Kidney capillary endothelial cell (primary cell): ENCODE measurements at places on chromosomes 2 and 18.
A peak's percentile ranks its signal among the peaks of the same experiment; 100 is the strongest.

GRCh38 chr2:204604061-204604460, 58.8 kb downstream of the PARD3B start:
- DNase-seq, result no peak

DNA sequence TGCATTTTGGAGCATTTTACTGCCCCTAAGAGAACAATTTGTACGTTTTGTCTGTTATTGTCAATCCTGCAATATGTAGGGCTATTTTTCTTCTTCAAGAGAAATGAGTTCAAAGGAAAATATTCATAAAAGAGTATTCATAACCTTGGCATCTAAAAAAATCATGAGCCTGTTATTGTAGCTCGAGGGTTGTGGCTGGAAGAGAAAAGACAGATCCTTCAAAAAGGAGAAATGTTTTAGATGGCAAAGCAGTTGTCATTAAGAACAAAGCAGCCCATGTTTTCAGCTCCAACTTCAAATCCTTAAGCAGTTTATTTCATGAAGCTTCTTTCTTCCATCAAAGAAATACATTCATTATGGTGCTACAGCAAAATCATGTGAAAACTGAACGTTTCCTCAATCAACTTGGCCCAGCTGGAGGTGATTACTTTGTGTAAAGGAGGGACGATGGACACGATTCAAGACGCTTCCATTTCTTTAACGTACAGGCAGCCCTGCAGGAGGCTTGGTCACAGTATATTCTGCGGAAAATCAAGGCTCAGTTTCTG, 31.4 kb downstream of the QPCT start:
- no peak for DNase-seq

GRCh38 chr2:21891191-21891590, 767.4 kb downstream of the TDRD15 start:
- no peak for DNase-seq

GRCh38 chr2:41576423-41576822, 471.4 kb upstream of the PKDCC start:
- no peak for DNase-seq

DNA sequence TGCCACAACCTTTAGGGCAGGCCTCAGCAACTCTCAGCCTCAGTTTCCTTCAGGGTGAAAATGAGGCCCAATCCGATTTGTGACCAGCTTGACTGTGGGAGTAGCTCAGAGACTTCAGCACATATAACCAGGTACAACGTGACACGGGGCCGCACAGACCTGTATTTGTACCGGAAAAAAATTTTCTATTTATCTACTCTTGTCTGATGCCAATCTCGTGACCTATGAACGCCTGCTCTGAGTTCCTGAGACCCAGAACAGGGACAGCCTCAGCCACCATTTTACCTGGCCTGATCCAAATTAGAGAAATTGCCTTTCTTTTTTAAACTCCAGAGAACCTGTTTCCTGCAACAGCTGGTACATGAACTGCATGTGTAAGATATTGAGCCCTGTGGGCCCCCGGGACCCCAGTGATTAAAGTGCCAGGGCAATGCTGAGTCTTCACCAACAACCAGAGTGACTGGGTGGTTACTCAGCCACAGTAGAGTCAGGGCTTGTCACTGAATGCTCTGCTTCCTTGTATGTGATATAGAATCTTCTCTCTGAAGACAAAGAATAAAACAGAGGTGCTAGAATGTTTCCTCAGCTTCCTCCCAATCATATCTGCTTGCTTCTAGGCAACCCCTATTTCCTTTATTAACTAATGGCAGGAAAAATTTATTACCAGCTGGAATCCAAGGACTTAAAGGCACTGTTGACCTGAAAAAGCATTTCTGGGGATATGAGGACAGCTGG, 47.8 kb upstream of the FZD7 start:
- DNase-seq, result no peak

- DNase-seq, result peak; percentile 64
These were observed 73.2 kb downstream of the MBP start for GRCh38 chr18:77059294-77059916.

DNA sequence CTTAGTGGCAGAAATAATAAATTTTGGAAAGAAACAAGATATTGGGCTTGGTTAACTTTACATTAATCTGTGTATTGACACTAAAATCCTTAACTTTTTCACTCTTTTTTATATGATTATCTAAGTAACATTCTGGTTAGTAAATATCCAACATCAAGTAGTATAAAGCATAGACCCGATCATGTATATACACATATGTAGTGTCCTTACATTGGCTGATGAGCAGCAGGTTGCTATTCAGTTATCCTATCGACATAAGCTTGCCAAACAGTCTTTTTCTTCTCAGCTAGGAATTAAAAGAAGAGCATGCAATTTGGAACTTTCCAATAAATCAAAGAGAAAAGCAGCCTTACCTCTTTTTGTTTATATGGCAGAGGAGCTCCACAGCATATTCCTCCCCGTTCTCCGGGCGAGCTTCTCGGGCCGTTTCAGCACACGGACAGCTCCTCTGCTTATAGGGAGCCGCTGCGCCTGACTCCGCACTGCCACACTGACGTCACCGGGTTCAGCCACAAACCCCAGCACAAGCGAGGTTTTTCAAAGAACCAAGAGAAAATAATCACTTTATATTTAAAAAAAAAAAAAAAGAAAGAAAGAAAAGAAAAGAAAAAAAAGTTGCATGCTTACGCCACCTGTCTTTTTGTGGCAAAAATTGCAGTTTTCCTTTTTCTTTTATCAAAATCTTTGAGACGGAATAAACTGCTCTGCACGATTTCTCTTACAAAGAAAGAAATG, at the start of gene SCG2:
TSS of gene SCG2 (minus strand) at position 430 of the 735 bp plus-strand sequence. CDS start 3,079 bp downstream, outside the sequence.
- peak; percentile 61 for DNase-seq

GRCh38 chr18:59202258-59202820, 17.6 kb upstream of the GRP start:
- DNase-seq, result no peak

GRCh38 chr18:79601234-79601633, 78.4 kb upstream of the CTDP1 start:
- no peak for DNase-seq

DNA sequence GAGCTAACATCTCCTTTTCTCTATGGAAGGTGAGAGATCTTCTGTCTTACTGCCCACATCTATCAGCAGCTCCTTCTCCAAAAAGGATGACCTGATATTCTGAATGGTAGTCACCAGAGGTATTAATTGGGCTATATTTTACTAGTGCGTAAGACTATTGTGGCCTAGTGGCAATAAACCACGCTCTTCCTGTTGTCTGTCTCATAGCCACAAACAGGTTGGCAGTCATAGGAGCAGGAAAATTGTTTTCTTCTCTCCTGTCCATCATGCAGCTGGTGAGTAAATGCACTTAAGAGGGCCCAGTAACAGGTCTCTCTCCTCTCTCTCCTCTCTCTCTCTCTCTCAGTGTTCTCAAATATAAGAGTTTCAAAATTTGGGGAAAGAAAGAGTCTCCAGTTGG, 856.8 kb upstream of the ACVR2A start:
- no peak for DNase-seq

DNA sequence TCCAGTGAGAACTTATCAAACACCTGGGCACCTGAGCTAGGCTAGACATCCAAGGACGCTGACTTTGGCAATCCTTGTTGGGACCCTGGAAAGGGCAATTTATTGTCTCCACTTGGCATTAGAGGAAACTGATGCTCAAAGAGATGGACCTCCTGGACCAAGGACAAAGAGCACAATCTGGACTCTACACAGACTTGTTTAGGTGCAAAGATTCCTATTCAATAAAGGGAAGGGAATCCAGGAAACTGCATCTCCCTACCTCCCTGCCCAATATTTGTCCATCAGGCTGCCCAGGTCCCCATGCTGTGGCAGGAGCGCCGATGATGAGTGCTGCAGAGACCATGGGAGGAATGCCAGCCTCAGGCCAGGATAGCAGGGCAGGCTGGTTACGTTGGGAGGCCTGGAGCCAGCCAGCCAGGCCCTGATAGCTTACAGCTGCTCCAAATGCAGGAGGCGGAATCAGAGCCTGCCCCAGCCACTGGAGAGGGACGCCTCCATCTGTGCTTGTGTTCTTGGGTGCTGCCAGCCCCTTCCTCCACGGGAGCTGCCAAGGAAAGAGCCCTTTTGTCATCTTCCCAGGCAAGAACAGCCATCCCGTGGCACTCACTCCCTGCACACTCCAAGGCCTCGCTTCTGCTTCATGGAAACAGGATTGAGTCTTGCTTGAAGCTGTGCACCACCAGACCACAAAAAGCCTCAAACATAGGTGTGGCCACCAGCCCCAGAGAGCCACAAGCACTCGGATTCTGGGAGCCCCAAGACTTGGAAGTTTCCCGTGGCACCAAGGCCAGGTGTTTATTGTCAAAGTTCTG, 60.0 kb downstream of the HS1BP3 start:
- DNase-seq, result no peak

DNA sequence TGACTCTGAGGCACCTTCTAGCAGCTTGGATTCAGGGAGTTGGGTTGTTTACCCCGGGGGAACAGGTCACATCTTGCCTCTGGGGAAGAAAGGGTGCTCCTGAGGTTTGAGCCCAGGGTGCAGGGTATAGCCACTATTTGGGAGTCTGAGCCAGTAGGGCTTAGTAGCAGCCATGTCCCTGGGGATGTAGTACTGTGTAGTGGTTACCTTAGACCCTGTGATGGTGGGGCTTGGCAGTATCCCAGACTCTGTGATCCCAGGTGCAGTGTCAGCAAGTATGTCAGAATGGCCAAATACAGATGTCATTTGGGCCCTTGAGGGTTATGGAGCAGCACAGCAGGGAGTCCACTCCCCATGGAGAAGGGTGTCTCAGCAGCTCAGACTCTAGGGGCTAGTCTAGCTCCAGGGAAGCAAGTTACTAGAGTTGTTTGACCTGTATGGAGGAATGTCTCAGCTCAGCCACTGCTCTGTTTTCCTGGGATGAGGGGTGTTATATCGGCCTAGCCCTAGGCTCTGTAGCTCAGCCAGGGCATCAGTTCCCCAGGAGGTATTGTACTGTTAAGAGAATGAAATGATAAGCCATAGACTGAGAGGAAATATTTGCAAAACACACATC, 151.3 kb downstream of the UBR3 start:
- DNase-seq, result no peak

DNA sequence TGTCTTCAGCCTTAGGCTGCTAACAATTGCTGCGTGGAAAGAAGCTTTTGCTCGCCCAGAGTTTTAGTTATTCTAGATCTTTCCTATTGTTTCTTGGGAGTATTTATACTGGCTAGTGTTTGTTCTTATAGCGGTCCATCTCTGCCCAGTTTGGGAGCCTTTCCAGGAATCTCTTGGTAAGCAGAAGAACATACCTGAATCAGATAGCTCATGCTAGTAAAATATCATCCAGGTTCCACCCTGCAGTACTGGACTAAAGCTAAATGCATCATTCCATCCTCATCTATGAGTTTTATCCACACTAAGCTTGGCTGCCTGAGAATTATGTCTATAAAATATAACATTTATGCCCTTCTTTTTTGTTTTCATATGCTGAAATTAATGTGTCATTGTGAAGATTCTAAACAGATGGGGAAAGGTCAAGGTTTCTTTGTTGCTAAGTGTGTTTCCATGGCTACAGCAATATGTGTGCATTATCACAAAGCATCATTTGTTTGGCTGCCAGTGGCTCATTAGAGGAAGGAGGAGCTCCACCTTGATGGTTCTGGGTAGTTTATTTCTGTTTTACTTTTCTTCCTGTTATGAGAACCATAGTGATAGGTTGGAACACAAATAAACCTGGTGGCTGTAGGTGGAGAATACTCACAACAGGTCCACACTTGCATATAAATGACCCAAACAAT, 182.8 kb downstream of the PIK3C3 start:
- no peak for DNase-seq
